ENCODE measurements at places on chromosomes 11 and 22. TPM values are rescaled to one million over a fixed set of nuclear protein-coding genes. Genes with fewer than 3 reads are reported as not detected.

LRRC74B gene
- not detected for total RNA-seq

NRXN2 gene
- total RNA-seq: 0.13 TPM

- no peaks in the 10 kb centered on the region for H3K36me3 ChIP-seq
- H3K4me3 ChIP-seq: no peak overlapping the region
- no peaks in the 10 kb centered on the region for H3K27me3 ChIP-seq
- no peaks in the 10 kb centered on the region for H3K4me1 ChIP-seq
These were observed 3.4 kb downstream of the OR10AG1 start for GRCh38 chr11:55966391-55966790.

GRCh38 chr22:40107851-40108378 lies 69.8 kb upstream of the TNRC6B start:
- H3K27ac ChIP-seq: peak overlapping the region; percentile 93
- peaks cover 58% of the 10 kb centered on the region for H3K4me1 ChIP-seq
- no peaks in the 10 kb centered on the region for H3K27me3 ChIP-seq
- H3K36me3 ChIP-seq: peaks cover 17% of the 10 kb centered on the region

DNA sequence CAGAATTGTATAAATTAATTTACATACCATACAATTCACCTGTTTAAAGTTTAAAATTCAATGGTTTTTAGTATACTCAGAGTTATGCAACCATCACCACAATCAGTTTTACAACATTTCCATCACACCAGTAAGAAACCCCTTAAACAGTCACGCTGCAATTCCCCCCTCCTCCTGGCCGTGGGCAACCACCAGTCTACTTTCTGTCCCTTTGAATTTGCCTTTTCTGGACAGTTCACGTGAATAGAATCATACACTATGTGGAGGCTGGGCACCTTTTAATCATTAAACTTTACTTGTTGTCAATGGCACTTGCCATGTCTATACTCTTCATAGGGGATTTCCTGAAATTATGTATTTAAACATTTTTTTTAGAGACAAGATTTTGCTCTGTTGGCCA lies 20.1 kb upstream of the SWAP70 start:
- no peak overlapping the region for H3K4me3 ChIP-seq
- no peaks in the 10 kb centered on the region for H3K36me3 ChIP-seq
- no peak for DNase-seq
- H3K4me1 ChIP-seq: peaks cover 3% of the 10 kb centered on the region
- no peak overlapping the region for H3K27ac ChIP-seq

Data from activated CD8-positive, alpha-beta T cell treated with anti-CD3 and anti-CD28 coated beads, Interleukin-2, amount 10 ng/mL, durations not matched to agents 7 days and 5 days (primary cell).